ENCODE measurements at places on chromosomes 5 and 9.
A peak's percentile ranks its signal among the peaks of the same experiment; 100 is the strongest.

GRCh38 chr9:86577420-86578333 is 223.5 kb upstream of the TUT7 start:
- no peak for DNase-seq

DNA sequence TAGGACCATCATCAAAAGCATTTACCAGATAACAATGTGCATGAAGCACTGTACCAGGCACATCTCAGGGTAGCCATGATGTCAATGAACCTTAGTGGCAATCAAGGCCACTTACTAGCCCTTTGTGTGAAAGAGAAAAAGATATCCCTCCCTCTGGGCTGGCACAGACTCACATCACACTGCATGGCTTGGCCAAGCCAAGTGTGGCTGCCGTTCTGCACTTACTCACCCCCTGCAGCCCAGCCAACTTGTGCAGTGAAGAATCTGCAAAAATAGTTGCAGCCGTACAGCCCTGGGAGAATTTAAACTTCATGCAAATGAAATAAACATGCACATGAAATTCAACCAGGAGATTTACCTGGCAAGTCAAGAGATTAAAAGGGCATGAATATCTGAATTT is 333.5 kb downstream of the DEPDC1B start:
- DNase-seq: no peak

GRCh38 chr9:131755541-131756198 is 15.8 kb upstream of the RAPGEF1 start:
- peak; percentile 95 for DNase-seq

DNA sequence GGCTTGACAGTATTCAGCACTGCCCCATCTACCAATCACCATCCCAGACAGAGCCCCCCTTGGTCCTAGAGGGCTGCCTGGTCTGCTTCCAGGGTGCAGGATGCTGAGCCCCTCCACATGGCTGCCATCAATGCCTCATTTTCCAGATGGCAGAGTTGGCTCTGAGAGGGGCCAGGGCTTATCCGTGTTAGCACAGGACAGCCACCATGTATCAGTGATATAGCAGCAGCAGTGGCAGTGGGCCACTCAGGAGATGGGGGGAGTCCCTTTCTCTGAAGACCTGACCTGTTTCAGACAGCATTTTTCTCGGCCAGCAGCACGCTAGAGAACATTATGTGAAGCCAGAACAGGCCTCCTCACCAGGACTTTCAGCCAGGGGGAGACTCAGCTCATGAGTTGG is 1.6 kb upstream of the SMIM32 start:
- DNase-seq: no peak

DNA sequence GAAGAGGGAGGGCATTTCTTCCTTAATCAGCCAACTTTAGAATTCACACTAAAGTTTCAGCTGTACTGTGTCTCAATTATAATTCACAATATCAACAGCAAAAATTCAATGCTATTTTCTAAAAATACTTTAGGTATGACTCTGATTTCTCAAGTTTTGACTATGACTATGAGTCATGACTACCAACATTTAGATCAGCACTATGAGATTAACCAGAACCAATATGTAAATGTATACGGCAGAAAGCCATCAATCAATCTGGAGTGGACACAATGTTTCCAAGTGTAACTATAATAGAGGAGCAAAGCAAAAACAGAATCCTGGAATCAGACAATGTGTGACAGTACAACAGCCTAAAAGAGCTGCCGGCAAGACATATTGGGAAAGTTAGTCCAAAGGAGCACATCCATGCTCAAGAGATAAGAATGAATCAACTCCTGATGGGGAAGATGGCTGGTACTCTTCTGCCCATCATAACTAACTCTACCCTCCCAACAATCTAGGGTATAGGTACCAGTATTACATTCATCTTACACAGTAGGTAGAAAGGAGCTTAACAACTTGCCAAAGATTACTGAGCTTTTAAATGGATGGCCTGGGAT is 294.4 kb downstream of the SEMA5A start:
- no peak for DNase-seq

GRCh38 chr5:119074419-119074818 is 3.5 kb downstream of the DMXL1 start:
- DNase-seq: no peak

- no peak for DNase-seq
Observed at GRCh38 chr9:8447601-8448000, 648.0 kb upstream of the DMAC1 start.

- no peak for DNase-seq
Observed at GRCh38 chr9:545480-545879, 296.0 kb upstream of the DMRT1 start.

DNA sequence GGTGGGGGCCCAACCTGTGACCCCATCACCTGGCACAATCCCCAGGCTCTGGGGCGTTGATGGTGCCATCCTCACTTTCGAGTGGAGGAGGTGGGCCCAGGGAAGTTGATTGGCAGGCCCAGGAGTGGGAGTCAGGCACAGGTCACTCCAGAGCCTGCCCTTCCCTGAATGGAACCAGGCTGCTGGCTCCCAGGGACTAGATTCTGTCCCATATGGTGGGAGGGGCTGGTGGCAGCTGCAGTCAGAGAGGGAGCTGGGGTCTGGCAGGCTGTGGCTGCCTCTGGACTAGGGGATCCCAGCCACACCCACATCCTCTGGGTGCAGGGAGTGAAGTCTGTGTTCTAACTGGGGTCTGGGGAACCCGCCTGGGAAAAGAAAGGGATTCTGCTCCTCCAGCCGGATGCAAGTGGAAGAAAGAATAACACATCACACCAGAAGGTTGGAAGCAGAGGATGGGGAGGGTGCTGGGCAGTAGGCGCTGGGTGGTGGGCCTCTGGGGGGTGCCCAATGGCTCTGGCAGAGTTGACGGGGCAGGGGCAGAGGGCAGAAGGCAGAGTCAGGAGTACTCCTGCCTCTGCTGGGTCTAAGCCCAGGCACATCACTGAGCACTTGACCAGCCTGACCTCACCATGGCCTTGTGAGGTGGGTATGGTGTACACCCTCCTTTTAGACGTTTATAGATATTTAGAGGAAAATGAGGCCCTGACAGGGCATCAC is 25.8 kb downstream of the CEL start:
- no peak for DNase-seq

GRCh38 chr5:143186623-143187022 is 216.9 kb downstream of the NR3C1 start:
- DNase-seq: no peak

DNA sequence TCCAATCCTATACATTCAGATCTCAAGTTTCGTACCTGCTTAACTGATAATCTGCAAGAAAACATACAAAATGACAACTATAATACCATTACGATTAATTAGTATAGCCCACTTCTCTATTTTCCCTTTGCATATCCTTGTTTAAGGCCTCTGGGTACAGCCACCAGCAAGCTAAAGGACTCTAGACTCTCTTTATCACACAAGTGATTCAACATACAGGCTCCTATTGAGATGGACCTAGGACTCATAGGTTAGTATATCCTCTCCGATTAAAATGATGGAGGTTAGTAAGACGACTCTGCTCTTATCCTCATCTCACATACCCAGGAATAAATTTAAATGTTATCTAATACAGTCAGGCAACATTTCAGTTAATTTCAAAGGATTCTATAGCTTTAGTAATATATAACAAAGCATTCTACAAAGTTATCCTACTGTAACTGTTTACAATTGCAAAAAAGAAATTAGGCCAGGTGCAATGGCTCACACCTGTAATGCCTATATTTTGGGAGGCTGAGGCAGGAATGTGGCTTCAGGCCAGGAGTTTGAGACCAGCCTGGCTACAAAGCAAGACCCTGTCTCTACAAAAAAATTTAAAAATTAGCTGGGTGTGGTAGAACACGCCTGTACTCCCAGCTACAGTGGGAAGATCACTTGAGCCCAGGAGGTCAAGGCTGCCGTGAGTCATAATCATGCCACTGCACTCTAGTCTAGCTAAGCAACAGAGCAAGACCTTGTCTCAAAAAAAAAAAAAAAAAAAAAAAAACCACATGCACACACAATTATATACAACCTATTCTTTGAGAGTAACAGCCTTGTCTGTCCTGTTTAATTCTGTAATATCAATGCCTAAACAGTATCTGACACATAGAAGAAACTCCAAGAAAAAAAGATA is 15.4 kb downstream of the HAUS6 start:
- DNase-seq: no peak

- DNase-seq: peak; percentile 81
Observed at GRCh38 chr9:38392235-38393127, at the start of gene ALDH1B1. ALDH1B1 (plus strand) TSS chr9:38392702; CDS start chr9:38395749, 3,047 bp downstream.

DNA sequence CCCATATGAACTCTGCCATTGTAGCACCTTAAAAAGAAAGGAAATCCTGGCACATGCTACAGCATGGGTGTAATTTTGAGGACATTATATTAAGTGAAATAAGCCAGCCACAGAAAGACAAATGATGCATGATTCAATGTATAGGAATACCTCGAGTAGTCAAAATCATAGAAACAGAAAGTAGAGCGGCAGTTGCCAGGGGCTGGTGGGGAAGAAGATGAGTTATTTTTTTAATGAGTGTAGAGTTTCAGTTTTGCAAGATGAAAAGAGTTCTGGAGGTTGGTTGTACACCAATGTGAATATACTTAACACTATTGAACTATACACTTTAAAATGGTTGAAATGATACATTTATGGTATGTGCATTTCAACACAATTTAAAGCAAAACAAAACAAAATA is 133.0 kb downstream of the ZDHHC21 start:
- peak; percentile 54 for DNase-seq

DNA sequence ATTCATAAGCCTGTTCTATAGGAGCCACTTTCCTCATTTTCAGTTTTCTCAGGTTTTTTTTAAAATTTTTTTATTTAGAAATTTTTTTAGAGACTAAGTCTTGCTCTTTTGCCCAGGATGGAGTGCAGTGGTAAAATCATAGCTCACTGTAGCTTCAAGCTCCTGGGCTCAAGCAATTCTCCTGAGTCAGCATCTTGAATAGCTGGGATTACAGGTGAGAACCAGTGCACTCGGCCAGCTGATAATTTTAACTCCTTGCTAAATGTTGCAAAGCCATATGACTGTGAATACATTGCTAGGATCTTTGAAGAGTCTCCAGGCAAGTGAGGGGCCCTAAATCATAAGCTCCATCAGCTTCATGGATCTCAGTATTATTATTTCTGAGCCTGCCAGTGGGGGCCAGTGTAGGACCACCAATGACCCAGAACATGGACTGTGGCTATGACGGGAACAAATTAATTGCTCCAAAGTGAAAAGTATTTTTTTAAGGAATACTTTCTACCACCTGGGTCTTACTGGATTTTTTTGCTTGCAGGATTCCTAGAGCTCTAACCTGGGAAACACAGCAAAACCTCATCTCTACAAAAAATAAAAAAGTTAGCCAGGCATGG is 5.7 kb upstream of the GAPVD1 start:
- DNase-seq: no peak

- peak; percentile 61 for DNase-seq
Observed at GRCh38 chr9:20558566-20559016, 63.7 kb downstream of the MLLT3 start.

DNA sequence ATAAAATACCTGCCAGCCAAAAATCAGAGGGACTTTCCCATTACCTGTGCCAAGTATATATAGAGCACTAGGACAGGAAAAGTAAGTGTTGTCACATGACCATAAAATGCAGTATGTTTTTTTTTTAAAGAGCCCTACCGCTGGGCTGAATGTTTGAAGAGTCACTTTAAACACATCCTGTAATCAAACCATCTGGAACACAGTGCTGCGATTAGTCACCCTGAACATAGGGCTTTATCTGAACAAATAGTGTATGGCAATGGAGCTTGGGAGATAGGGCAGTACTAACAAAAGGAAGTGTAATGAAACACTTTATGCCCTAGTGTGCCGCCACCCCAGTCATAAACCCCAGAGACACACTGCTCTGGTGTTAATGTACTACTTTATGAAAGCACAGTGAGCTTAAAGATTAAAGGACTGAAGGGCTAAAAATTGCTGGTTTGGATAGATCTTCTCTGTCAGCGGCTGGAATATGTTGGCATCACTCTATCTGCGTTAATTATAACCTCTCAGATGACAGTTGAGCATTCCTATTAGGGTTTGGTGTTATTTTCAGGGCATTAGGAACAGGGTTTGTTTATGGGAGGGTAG is 90.4 kb downstream of the ZNF608 start:
- DNase-seq: no peak

DNA sequence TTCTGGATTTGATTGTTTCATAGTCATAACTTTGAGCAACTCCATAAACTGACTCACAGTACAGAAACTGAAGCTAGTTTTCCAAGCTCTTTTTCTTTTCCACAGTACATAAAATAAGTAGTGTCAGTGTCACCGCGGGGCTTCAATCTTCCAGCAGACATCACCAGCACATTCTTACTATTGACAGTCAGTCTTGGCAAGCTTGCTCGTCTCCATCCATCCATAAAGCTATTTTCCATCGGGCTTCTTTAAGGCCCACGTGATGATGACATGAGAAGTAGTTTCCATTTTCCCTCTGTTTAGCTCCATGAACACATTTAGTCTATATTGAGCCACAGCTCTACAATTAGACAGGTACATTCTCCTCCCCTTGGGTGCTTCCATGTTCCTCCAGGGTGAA is 443.4 kb downstream of the KDM4C start:
- no peak for DNase-seq

GRCh38 chr5:40655138-40655537 is 24.6 kb upstream of the PTGER4 start:
- no peak for DNase-seq

DNA sequence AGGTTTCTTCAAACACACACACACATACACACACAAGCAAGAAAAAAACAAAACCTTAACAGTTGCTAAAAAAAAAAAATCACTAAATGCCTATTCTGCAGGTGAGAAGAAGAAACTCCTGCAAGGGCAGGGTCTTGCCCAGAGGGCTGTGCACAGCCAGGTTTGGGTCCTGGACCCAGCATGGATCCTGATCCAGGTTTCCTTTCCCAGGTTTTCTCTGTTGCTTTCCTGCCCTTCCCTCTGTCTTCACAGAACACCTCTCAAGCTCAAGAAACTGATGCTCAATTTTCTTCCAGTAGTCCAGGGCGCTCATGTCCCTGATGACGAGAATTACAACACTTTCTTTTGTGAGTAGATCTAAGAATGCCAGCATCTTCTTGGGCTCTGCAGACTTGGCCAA is 136.6 kb downstream of the PAX5 start:
- DNase-seq: no peak

GRCh38 chr5:43523662-43524072 is 8.7 kb upstream of the C5orf34 start:
- DNase-seq: no peak

- peak; percentile 47 for DNase-seq
Observed at GRCh38 chr9:99851500-99851822, 29.8 kb downstream of the NR4A3 start.

All from activated CD4-positive, alpha-beta T cell treated with anti-CD3 and anti-CD28 coated beads for 36 hours (primary cell).